ENCODE measurements at places on chromosomes 1 and 21.

DNA sequence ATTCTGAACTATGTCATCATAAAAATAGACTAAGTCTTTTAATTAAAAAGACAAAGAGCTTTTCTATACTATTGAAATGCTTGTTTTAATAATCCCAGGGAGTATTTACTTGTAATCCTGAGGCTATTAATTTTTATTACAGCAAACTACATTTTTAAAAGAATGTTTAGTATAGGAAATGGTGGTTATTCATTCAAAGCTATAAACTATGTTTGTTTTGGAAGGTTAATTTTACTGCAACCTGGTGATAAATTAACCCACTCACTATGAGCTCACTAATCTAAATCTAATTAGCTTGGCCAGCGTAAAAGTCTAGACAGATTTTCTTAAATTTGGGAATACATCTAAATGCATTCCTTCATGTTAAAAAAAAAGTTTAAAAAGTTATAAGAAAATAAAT lies 13.8 kb upstream of the EYA3 start:
- DNase-seq, result no peak

- DNase-seq, result no peak
Measured at GRCh38 chr1:243791586-243792267, 58.3 kb downstream of the AKT3 start.

DNA sequence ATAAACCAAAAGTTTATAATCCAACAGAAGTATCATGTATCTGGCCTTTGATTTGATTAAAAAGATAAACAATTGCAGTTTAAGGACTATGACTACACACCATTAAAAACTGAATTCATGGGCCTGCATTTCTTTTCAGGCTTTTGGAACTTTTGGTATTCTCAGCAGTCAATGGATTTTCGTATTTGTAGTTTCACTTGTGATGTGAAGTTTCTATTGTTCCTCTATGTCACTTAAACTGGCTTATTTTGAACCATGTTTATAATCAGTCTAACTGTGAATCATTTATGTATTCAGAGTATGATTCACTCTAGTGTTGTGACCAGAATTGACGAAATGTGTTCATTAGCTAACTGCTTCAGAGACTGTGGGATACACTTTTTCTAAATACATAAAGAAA lies 132.9 kb downstream of the COQ8A start:
- DNase-seq, result no peak

- DNase-seq, result no peak
Measured at GRCh38 chr1:19439464-19440171, 45.7 kb downstream of the CAPZB start.

GRCh38 chr1:11204396-11205190 lies 15.4 kb downstream of the ANGPTL7 start:
- no peak for DNase-seq
